ENCODE measurements at places on chromosomes 1 and 21. TPM values are rescaled to one million over a fixed set of nuclear protein-coding genes. Genes with fewer than 3 reads are reported as not detected.

- H3K27me3 ChIP-seq: no peaks in the 10 kb centered on the region
- no peak overlapping the region for H3K4me3 ChIP-seq
- H3K4me1 ChIP-seq: peaks cover 36% of the 10 kb centered on the region
- peak; percentile 62 for DNase-seq
- H3K36me3 ChIP-seq: no peaks in the 10 kb centered on the region
- no peak overlapping the region for H3K27ac ChIP-seq
These were observed 42.8 kb upstream of the RASAL2 start for GRCh38 chr1:178051071-178051470.

DNA sequence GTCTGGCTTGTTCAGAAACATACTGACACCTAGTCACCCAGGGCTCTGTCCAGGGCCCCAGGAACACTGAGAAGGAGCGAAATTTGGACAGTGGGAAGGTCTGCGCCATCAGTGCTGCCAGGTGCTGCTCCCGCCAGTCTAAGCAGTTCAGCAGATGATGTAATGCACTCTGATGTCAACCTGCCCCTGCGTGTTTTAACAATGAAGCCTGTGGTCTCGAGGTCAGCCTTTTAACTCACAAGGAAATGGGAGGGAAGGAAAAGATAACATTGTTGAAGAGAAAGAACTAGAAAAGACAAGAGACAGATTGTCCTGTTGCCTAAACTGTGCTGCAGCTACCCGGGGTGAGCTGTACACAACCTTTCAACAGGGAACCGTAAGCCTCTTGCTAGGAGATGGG, 126.6 kb upstream of the IFFO2 start:
- H3K27me3 ChIP-seq: no peaks in the 10 kb centered on the region
- H3K27ac ChIP-seq: peak overlapping the region; percentile 84
- peak; percentile 94 for DNase-seq
- peaks cover 69% of the 10 kb centered on the region for H3K36me3 ChIP-seq
- H3K4me1 ChIP-seq: peaks cover 42% of the 10 kb centered on the region

- H3K36me3 ChIP-seq: no peaks in the 10 kb centered on the region
- H3K4me3 ChIP-seq: no peak overlapping the region
- no peak overlapping the region for H3K27ac ChIP-seq
- H3K27me3 ChIP-seq: no peaks in the 10 kb centered on the region
- DNase-seq: no peak
These were observed 166.8 kb downstream of the BACH1 start for GRCh38 chr21:29465546-29465945.

DNA sequence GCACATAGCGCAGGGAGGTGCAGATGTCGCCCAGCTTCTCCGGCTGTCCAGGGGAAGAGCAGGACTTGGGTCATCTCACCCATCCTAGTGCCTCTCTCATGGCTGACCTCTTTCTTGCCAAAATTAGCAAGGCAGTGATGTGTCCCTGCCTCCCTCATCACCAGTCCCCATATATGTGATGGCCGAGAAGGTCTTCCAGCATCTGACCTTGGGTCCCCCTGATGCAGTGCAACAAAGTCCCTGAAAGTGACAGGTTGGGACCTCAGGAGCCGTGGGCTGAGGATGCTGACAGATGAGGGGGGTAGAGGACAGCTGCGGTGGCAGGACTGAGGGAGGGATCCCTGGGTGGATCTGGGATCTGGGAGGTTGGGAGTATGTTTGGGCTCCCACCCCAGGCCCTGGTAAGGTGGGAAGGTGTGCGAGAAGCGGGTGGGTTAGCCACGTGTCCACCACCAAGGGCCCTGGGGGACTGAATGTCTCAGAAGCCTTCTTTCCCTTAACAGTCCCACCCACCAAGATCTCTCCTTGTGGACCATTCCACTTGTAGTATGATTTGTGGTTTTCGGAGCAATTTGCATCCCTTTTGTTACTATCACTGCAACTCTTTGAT, 109.7 kb downstream of the SYT2 start:
- no peaks in the 10 kb centered on the region for H3K4me1 ChIP-seq
- no peak overlapping the region for H3K27ac ChIP-seq
- H3K36me3 ChIP-seq: no peaks in the 10 kb centered on the region
- H3K4me3 ChIP-seq: no peak overlapping the region
- DNase-seq: no peak
- H3K27me3 ChIP-seq: no peaks in the 10 kb centered on the region

The CRYAA gene
- total RNA-seq: not detected

The ATP6V0B gene
- 110 TPM for total RNA-seq

DNA sequence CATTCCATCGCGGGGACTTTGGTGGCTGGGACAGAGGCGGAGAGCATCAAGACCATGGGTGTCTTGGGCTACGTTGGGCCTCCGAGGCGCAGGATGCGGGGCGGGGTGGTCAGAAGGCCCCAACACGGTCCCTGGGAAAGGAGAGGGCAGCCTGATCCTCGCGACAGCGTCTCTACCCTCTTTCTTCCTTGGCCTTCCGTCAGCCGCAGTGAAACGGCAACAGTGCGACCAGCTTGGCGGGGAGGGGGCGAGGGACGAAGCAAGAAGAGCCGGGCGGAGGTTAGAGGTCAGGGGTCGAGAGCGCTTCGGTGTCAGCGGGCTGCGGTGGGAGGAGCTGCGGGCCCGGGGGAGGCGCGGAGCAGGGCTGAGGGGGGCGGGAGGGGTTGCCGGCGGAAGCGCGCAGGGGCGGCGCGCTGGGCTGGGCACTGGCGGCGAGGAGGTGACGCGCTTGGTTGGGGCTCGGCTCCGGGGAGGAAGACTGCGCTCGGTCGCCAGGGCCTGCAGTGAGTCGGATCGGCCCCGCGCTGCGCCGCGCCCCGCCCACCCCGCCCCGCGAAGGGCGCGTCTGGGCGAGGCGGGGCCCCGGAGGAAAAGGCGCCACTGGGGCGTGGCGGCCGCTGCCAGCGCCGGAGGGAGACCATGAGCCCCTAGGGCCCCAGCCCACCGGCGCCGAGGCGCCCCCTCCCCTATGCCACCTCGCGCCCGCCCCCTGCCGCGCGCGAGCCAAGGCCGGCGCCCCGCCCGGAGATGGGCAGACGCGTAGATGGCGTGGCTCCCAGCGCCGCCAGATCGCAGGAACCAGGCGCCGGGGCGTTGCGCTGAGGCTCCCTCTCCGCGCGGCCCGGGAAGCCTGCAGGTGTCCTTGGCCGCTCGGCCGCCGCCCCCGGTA, at the start of gene KCNC4:
Gene KCNC4, plus strand, starts transcription at position 600 of the 889 bp plus-strand sequence. CDS start 1,186 bp downstream, outside the sequence.
- no peaks in the 10 kb centered on the region for H3K36me3 ChIP-seq
- H3K27me3 ChIP-seq: no peaks in the 10 kb centered on the region
- no peak within 1 kb of the TSS for H3K27ac ChIP-seq
- H3K4me3 ChIP-seq: peak within 1 kb of the TSS; percentile 65
- H3K4me1 ChIP-seq: peaks cover 5% of the 10 kb centered on the region
- DNase-seq: peak; percentile 81

The RIPPLY3 gene
- not detected for total RNA-seq

- no peak overlapping the region for H3K27ac ChIP-seq
- no peak overlapping the region for H3K4me3 ChIP-seq
- no peaks in the 10 kb centered on the region for H3K36me3 ChIP-seq
- DNase-seq: no peak
These were observed 49.5 kb downstream of the OLFML2B start for GRCh38 chr1:161973924-161974845.

DNA sequence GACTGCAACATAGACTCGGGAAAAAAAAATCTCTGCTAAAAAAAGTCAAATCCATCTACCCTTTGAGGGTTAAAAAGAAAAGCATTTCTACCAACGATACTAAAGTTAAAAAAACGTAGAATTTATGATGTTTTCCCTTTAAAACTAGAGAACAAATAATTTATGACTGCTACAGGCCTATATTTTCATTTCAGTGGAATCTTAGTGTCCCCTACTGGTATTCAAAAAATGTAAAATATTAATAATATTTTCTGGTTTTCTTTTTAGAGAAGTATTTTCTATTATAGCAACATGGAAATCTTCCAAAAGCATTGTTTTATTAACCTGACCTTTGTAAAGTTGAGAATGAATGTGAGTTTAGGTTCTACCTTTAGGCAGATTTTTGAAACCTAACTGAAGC, 1582.2 kb downstream of the MRPL39 start:
- H3K27ac ChIP-seq: no peak overlapping the region
- no peaks in the 10 kb centered on the region for H3K27me3 ChIP-seq
- H3K4me1 ChIP-seq: no peaks in the 10 kb centered on the region
- no peaks in the 10 kb centered on the region for H3K36me3 ChIP-seq
- peak; percentile 11 for DNase-seq
- no peak overlapping the region for H3K4me3 ChIP-seq

The NPPA gene
- total RNA-seq: not detected

DNA sequence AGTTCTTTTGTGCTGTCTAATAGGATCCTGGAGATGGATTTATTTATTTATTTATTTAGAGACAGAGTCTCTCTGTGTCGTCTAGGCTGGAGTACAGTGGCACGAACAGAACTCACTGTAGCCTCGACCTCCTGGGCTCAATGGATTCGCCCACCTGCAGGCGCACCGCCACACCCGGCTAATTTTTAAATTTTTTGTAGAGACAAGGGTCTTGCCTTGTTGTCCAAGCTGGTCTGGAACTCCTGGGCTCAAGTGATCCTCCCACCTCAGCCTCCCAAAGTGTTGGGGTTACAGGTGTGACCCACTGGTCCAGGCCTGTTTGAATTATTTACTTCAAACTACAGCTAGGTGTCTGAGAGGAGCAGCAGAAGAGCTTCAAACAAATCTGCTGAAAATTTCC, 9.6 kb upstream of the SPEN start:
- no peak overlapping the region for H3K27ac ChIP-seq
- H3K4me1 ChIP-seq: peaks cover 3% of the 10 kb centered on the region
- no peak for DNase-seq
- no peaks in the 10 kb centered on the region for H3K27me3 ChIP-seq

DNA sequence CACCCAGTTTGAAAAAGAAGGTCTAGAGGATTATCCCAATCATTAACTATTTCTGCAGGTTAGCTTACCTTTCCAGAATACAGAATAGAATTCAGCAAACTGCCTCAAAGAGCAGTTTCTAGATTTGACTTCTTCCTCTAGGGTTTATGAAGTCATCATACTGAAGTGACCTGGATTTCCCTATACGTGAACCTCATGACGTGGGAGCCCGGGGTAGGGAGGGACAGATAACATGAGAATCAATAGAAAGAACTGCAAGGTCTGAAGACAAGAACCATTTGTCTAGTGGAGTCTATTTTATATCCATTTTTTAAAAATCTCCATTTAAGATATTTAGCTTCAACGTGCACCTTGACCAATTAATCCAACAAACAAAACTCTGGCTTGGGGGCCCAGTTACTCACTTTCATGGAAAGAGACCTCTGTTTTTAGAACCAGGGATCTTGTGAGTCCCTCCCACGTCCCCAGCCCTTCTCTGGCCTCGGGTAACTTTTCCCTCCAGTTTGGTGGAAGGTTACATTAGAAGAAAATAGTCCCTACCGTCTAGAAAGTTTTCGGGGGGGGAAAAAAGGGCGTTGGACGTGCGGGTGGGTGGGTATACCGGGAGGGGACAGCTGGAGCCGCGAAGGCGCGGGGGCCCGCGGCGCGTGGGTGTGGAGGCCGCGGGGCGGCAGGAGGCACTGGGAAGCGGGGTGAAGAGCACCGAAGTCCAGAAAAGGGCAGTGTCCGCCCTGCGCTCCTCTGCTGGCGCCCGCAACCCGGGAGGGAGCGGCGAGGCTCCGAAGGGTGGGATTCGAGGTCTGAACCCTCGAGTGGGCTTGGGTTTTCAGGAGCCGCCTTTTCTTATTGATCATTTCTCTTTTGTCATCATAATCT, 13.8 kb upstream of the POGZ start:
- peak overlapping the region; percentile 64 for H3K4me3 ChIP-seq
- DNase-seq: peak; percentile 52
- no peaks in the 10 kb centered on the region for H3K27me3 ChIP-seq
- H3K27ac ChIP-seq: no peak overlapping the region
- H3K4me1 ChIP-seq: peaks cover 2% of the 10 kb centered on the region

DNA sequence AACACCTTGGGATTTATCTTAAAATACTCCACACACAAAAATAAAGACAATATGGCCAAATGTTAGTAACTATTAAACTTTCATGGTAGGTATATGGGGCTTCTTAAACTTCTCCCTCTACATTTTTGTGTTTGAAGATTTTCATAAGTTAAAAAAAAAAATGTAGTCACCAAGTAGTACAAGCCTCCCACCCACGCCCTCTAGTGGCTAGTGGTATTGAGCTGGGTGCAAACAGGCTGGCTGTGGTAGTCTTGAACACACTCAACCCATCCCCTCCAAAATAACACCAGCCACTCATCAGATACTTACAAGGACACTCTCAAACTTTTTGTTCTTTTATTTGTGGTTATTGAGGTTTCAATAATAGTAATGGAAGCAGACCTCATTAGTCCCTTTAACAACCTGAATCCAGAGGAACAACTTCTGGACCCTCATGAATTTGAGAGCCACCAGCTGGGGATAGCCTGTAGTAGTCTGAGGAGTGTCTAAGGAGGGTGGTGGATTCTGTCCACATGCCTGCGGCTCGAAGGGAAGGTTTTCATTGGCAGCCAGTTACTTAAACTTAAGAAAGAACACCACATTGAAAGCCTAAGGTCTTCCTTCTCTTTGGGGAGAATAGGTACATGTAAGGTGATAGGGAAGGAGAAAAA, 15.6 kb downstream of the RD3 start:
- no peak overlapping the region for H3K27ac ChIP-seq
- H3K4me1 ChIP-seq: no peaks in the 10 kb centered on the region
- H3K36me3 ChIP-seq: no peaks in the 10 kb centered on the region
- H3K4me3 ChIP-seq: no peak overlapping the region

- DNase-seq: no peak
- no peak overlapping the region for H3K27ac ChIP-seq
- H3K4me1 ChIP-seq: peaks cover 15% of the 10 kb centered on the region
- no peak overlapping the region for H3K4me3 ChIP-seq
- peaks cover 4% of the 10 kb centered on the region for H3K27me3 ChIP-seq
- H3K36me3 ChIP-seq: no peaks in the 10 kb centered on the region
These were observed 49.9 kb upstream of the ITPKB start for GRCh38 chr1:226788965-226789364.

GRCh38 chr1:42930178-42931107, 28.2 kb downstream of the SLC2A1 start:
- H3K4me3 ChIP-seq: no peak overlapping the region
- H3K36me3 ChIP-seq: peaks cover 3% of the 10 kb centered on the region
- no peak for DNase-seq
- peaks cover 3% of the 10 kb centered on the region for H3K4me1 ChIP-seq
- no peaks in the 10 kb centered on the region for H3K27me3 ChIP-seq

The ZC3H11A gene
- total RNA-seq: 72.6 TPM

- no peaks in the 10 kb centered on the region for H3K36me3 ChIP-seq
- H3K27me3 ChIP-seq: peaks cover 33% of the 10 kb centered on the region
- no peak overlapping the region for H3K27ac ChIP-seq
These were observed 2.3 kb downstream of the COL9A2 start for GRCh38 chr1:40314721-40315238.

- H3K27me3 ChIP-seq: no peaks in the 10 kb centered on the region
- no peaks in the 10 kb centered on the region for H3K4me1 ChIP-seq
- no peak for DNase-seq
- H3K36me3 ChIP-seq: no peaks in the 10 kb centered on the region
- no peak overlapping the region for H3K27ac ChIP-seq
- no peak overlapping the region for H3K4me3 ChIP-seq
These were observed 182.0 kb downstream of the PLPP3 start for GRCh38 chr1:56397409-56397808.
